ENCODE measurements at places on chromosomes 13 and 19.

- no peak for DNase-seq
Observed at GRCh38 chr13:43815204-43815603, 28.4 kb upstream of the ENOX1 start.

GRCh38 chr19:39701291-39701690, 3.0 kb upstream of the LGALS14 start:
- no peak for DNase-seq

DNA sequence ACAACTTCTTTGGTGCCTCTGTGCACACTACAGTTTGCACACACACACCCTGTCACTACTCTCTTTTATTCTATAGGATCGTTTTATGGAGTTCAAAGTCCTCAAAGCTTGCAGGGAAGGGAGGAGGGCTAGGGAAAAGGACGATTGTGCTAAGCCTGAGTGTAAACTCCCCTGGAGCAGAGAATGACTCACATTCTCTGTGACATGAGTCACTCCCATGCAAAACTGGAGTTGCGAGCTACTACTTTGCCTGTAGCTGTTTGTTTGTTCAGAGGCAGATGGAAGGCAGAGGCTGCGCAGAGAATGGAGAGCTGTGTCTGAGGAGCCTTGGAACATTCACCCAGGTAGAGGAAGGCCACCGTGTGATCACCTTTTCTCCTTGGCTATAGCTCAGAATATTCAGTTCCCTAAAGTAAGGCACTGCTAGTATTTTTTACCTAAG, 80.5 kb upstream of the MBNL2 start:
- peak; percentile 11 for DNase-seq

GRCh38 chr13:21670006-21670882, 629 bp upstream of the FGF9 start:
- DNase-seq: peak; percentile 83

DNA sequence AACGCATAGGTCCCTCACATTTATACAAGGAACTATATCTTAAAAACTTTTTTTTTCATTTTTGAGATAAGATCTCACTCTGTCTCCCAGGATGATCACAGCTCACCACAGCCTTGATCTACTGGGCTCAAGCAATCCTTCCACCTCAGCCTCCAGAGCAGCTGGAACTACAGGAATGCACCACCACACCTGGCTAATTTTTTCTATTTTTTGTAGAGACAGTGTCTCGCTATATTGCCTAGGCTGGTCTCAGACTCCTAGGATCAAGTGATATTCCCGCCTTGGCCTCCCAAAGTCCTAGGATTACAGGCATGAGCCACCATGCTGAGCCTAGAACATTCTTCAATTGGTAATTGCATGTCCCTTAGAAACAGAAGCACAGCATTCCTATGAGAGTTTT, 41.7 kb downstream of the RCBTB1 start:
- DNase-seq: no peak

DNA sequence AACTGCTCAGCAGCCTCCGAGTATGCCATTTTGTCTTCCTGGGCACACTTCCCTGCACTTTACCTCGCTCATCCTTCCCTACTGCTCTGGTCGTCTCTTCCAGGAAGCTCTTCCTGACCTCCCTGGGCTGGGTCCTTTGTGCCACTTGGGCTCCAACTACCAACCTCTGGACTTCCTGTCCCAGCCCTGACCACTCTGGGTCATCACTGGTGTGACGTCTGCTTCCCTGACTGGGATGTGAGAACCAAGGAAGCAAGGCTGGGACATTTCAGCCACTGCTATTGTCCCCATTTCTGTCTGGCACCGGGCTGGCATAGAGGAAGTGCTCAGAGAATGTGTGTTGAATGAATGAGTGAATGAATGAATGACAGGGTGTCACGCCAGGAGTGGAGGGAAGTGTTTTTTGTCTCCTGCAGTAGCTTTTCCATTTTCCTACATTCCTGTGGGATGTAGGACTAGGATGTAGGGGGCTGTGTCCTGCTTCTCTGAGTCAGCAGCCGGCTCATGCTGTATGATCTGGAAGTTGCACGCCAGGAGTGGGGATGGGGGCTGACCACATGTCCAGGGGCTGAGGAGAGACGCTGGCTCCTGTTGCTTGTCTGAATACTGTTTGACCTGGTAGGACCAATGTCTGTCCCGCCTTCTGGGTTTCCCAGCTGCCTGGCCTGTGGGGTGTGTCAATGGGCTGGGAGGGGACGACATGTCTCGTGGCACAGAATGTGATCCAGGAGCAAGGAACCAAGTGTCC, 14.7 kb downstream of the NOVA2 start:
- no peak for DNase-seq

DNA sequence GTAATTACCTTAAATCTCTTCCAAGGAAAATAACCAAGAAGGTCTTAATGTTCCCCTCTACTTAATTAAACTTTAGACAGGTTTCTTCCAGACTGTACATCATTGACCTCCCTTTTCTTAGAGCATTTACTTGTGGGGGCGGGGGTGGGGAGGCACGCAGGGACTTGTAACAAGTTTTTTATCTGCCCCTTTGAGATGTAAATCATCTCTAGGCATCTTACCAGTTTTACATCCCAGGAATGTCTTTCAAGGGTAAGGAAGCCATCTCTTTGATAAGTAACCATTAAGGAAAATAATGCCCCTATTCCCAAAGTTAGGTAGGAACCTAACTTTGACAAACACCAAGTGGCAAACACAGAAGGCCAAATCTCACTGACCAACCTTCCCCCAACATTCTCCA, 528.6 kb downstream of the SUCLA2 start:
- no peak for DNase-seq

DNA sequence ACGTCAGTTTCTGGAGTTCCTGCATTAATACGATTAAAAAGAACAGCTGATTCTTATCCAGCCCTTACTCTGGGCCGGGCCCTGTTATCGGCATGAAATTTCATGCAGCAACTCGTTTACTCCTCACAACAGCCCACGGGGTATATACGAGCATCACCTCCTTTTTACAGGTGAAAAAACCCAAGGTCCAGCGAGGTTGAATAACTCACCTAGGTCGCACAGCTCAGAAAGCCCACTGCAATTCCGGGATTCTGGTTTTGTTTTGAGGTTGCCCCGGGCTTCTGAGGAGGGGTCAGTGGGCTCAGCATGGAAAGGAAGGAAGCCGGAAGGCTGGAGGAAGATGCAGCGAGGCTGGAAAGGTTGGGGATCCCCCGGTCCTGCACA, 577 bp upstream of the ACP7 start:
- no peak for DNase-seq

- DNase-seq: no peak
Observed at GRCh38 chr13:31012655-31013024, 80.2 kb downstream of the TEX26 start.

- DNase-seq: no peak
Observed at GRCh38 chr13:111202745-111203144, 87.6 kb downstream of the ARHGEF7 start.

DNA sequence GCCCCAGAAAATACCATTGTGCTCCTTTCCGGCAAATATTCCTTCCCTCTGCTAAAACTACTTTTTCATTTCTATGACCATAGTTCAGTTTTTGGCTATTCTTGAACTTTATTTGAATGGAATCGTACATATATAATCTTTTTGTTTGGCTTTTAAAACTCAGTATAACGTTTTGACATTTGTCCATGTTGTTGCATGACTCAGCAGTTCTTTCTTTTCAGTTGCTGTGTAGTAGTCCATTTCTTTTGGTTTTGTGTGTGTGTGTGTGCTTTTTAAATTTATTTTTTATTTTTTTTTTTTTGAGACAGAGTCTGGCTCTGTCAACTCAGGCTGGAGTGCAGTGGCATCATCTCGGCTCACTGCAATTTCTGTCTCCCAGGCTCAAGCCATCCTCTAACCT, 35.0 kb downstream of the ITM2B start:
- DNase-seq: no peak

GRCh38 chr19:58350001-58350861, 3.1 kb downstream of the A1BG start:
- no peak for DNase-seq

DNA sequence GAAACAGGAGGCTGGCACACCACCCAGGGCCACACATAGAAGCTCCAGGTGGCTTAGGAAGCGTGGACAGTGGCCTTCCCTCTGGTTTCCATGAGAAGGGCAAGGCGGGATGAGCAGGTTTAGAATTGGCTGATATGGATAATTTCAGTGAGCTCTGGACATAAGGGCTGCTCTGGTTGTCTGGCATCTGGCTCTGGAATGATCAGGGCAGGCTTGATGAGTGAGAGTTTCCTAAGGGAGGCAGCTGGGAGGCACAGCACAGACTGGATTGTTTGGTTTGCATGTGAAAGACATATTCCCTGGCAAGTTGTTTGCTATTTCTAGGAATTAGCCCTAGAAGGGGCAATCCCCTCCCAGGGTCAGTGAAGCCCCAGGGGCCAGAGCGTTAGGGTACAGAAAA, 129.5 kb downstream of the ATP8A2 start:
- DNase-seq: no peak

DNA sequence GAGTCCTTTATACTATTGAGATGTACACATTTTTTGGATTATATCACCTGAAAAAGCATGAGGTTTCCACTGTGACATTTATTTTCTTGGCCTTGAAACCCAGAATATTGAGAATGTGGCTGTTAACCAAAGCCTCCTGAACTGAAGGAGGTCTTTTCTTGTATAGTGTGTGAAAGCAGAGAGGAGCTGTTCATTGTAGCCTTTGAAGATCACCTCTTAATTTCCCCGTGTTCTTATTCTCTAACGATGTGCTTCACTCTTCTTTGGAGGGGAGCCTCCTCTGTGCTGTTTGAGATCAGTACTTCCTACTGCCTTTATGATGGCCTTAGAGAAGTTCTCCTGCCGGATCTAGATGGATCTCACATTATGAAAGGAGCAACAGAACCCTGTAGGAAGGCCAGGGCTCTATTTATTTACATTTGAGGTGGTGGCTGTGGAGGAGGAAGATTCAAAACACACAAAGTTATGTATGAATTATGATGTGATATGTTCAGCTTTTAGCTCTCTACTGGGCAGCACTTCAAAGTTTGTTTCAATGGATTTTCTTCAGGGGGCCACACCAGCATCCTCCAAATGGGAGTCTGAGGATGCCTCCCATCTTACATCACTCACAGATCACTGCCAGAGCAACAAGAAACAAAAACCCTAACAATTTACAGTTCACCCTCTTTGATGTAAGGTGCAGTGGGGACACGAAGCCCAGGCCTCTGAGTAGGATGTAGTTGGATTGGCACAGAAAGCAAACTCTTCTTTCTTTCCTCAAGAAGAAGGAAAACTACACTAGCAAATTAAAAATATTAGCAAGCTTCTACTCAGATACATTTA, 322.3 kb downstream of the DLEU7 start:
- no peak for DNase-seq

DNA sequence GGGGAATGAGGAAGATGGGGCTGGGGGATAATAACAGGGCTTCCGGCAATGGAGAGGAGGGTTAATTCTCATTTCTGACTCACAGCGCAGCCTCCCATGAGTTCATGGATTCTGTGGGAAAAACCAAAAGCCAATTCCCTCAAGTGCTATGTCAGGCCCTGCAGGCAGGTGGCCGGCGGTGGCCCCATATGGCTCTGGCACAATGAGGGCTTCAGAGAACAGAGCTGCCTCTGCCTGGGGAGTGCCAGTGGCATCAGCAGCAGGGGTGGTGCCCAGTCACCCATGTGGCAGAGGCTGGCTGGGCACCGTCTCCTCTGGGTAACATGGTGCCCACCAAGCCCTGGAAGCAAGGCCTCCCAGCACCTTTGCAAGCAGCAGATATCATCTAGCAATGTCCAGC, 69.1 kb downstream of the ALOX5AP start:
- no peak for DNase-seq

DNA sequence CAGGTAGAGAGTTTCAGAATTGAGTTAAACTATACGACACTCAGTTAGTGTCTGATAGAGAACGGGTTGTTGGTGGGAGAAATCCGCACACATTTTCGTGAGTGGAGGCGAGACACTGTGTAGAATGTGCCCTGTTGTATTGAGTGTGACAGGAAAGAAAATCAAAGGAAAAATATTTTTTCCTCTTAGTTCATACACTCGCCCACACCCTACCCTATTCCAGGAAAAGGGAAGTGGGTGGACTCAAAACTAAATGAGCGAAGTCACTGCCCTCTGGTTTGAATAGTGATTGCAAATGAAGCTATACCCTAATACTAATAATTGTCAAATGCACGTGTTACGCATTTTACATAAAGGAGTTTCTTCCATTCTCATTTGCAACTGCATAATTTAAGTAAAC, 2.0 kb downstream of the ZNF347 start:
- no peak for DNase-seq

- peak; percentile 75 for DNase-seq
Observed at GRCh38 chr19:55440411-55441105, 2.5 kb downstream of the SHISA7 start.

DNA sequence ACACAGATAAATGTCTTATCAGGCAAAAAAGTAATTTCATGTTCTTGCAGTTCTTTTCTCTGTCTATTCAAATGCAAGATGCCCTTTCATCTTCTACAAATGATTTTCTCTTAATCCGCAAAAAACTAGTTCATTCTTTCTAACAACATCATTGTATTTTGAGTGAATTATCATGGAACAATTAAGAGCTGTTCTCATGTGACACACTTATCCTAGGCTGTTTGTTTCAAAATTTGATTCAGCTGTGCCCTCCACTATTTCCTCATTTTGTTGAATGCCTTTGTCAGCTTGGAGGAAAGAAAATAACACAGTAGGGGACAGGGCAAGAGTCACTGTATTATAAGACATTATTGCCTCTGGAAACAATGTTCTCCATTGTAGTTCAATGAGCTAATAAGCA, 396.9 kb downstream of the KCTD12 start:
- DNase-seq: no peak

DNA sequence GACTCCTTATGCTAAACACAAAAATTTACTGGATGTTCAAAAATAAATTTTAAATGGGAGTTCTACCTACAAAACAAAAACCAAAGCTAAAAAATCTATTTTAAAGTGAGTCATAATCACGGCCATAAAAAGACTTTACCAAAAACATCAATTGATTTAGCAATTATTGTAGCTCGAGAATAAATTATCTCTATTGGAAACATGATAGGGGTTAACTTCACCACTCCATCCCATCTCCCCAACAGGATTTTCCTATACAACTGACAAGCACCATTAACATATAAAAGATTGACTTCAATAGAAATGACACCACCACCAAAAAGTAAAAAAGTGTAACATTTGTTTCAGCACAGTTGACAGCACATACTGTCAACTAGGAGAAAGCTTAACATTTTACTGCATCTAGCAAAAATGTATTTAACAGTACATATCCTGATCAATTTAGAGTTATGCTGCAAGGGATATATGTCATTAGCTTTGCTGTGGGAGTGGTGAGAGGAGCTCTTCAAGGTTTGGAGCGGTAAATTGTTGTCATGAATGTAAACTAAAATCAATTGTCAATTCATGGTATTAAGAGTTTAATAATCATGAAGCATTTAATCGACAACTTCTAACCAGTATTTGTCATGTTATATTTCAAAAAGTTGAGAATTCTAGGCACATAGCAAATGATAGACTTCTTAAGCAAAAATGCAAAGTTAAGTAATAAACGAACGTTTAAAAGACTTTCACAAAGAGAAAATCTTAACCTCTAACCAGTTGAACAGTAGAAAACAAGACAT, 3.8 kb downstream of the UBL3 start:
- DNase-seq: no peak

DNA sequence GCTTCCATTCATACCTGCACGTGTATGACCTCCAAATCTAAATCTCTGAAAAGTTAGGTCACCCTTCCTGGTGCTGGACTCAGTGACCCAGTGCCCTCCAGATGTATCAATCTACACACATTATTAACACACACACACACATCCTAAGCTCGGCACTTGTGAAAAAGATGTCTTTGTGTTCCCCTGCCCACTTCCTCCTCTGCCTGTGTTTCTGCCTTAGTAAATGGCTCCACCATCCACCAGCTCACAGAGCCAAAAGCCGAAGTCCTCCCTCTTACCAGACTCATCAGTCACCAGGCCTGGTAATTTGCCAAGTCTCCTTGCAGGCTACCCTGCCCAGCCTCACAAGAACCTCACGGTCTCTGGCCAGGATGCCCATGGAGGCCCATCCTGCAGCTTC, 131.5 kb downstream of the SHISA2 start:
- DNase-seq: no peak
